ENCODE measurements at places on chromosomes 5 and 9.

DNA sequence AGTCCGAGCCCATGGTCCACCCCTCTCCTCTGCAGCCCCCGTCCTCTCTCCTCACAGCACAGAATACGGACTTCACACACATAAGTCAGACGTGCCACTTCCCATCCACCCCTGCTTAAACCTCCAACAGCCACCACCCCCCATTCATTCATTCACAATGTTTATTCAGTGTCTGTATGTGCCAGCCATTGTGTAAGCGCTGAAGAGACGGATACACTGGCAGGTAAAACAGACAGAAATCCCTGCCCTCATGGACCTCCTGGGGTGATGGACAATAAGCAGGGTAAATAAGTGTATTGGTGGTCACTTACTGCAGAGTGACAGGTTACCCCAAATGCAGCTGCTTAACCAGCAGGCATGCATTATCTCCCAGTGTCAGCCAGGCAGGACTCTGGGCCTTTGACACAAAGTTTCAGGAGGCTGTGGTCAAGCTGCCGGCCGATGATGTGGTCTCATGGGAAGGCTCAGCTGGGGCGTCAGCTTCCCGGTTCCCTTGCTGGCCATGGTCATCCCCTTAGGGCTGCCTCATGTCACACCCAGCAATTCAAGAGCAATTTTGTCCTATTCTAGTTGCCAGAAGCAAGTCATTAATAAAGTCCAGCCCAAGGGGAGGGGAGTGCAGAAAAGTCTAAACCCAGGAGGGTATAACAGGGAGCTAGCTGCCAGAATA, 1.8 kb upstream of the PAXX start:
- no peak for DNase-seq

GRCh38 chr5:172407241-172407691, 47.1 kb downstream of the SH3PXD2B start:
- DNase-seq: peak; percentile 25

- DNase-seq: no peak
These were observed 168.3 kb upstream of the RASA1 start for GRCh38 chr5:87099291-87099839.

DNA sequence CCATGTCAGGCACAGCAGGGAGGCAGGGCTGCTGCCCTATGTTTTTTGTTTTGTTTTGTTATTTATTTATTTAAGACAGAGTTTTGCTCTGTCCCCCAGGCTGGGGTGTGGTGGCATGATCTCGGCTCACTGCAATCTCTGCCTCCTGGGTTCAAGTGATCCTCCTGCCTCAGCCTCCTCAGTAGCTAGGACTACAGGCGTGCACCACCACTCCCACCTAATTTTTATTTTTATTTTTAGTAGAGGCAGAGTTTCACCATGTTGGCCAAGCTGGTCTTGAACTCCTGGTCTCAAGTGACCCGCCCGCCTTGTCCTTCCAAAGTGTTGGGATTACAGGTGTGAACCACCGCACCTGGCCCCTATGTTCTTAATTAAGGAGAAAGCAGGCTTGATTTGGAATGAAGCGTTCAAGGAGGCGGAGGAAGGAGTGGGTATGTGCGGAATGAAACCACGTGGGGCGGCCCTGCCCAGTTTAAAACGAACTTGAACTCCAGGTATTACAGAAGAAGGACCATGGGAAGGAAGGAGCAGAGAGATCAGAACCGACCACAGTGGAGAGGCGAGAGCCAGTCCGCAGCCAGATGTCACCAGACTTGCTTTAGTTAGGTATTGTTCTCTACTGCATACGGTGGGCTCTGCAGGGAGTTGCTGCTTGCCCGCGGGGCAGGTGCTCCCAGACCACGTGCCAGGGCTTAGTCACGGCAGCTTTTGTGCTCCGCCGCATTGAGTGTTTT, 34.9 kb upstream of the EPB41L4B start:
- no peak for DNase-seq

DNA sequence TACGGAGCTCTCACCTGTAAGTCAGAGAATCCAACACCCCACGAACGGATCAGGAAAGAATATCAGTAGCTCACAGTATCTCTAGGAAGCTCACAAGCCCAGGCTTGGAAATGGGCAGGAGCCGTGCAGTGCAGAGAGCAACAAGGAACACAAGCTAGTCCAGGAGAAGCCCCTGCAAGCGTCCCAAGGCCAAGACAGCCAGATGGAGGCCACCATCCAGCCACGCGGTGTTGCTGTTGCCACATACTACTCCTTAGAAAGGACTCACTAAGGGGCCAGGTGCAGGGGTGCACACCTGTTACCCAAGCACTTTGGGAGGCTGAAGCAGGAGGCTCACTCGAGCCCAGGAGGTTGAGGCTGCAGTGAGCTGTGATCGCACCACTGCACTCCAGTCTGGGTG, 15.4 kb upstream of the VAV2 start:
- no peak for DNase-seq

GRCh38 chr9:135508211-135508820, 7.8 kb downstream of the MRPS2 start:
- DNase-seq: no peak

GRCh38 chr5:26227245-26227644, 811.1 kb downstream of the CDH9 start:
- DNase-seq: no peak

DNA sequence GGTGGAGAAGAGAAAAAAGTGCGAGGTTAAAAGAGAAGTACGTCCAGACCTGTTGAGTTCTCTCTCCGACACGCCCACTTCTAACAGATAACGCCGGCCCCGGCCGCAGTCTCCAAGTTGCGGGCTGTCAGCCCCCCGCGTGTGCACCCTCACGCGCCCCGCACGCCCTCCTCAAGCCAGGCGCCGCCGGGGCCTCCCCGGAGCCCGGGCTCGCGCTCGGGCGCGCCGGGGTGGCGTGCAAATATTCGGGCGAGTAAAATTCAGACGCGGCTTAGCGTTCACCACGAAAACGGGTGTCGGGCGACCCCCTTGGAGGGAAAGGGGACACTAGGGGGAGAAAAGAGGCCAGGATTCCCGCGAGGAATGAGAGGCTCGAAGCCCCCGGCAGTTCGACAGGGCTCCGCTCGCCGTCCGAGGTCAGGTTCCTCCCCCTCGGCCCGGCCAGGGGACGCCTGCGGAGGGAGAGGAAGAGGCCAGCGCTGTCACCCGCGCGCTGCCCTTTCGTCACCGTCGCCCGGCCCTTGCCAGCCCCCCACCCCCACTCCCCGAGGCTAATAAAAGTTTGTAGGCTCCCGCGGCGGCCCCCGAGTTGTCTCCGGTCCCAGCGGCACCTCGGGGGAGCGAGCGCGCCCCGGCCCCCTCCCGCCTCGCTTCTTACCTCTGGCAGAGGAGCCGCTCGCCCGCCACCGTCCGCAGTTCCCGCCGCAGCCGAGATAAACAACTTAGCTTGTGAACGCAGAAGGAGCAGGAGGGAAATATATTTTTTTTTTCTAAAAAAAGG, 743 bp downstream of the NR3C1 start:
- peak; percentile 78 for DNase-seq

GRCh38 chr5:77920359-77921058, 144.4 kb upstream of the TBCA start:
- DNase-seq: no peak

DNA sequence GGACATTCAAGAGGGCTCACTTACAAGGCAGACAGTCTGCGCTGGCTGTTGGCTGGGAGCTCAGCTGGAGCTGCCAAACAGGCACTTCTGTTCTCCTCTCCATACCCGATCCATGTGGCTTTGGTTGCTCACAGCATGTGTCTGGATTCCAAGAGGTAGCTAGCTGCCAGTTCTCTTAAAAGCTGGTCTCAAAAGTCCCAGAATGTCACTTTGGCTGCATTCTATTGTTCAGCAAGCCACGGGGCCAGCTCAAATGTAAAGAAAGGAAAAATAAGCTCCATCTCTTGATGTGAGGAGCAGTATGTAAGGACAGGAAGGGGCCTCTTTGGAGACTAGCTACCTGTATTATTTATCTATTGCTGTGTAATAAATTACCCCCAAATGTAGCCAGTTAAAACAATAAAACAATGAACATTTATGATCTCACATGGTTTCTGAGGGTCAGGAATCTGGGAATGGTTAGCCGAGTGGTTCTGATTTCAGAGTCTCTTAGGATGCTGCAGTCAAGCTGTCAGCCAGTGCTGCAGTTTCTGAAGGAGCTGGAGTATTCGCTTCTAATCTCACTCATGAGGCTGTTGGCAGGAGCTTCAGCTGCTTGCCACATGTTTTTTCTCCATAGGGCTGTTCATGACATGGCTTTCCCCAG, 112.7 kb upstream of the CLINT1 start:
- peak; percentile 26 for DNase-seq

- no peak for DNase-seq
These were observed 1.0 kb upstream of the F2R start for GRCh38 chr5:76714751-76715485.

- no peak for DNase-seq
These were observed 450.8 kb upstream of the TLE4 start for GRCh38 chr9:79120941-79121340.

GRCh38 chr5:42718591-42718990, 38.0 kb upstream of the CCDC152 start:
- no peak for DNase-seq

- no peak for DNase-seq
These were observed 9.5 kb downstream of the TOR4A start for GRCh38 chr9:137286975-137287383.

- DNase-seq: no peak
These were observed 10.7 kb downstream of the HAPLN1 start for GRCh38 chr5:83709973-83710372.

DNA sequence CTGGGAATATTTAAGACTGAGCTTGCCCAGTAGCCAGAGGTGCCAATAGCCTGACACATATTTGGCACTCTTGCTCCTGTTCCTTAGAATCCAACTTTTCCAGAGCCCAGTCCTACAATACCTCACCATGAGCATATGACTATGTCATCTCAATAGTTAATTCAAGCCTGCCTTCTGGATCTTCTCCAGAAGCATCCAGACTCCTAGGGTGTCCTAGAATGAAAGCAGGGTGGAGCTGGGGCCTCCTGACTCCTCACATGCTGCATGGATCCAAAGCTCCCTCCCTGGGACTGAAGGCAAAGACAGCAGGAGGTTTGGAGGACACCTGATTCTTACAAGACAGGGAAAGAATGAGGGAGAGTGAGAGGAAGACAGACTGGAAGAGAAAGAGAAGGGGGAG, 37.9 kb downstream of the SH3TC2 start:
- DNase-seq: no peak

- DNase-seq: peak; percentile 5
These were observed 55.6 kb upstream of the LMX1B start for GRCh38 chr9:126558051-126558665.

DNA sequence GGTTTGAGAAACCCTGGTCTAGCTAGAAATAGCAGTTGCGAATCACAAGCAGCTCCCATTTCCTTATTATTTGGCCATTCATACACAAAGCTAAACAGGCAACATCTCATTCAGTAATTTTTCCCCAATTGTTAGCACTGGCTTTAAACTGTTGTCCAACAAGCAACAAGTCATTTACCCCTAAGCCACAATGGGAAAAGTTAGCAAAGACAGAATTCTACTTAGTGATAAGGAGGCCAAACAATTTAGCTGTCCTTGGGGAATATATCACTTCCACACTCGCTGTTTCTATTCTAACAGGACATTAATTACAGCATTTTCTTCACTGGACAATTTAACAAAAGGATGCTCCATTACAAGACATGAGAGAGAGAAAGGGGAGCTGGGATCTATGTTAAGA, 2.8 kb downstream of the MYO10 start:
- no peak for DNase-seq

GRCh38 chr5:127916885-127917573, 166.5 kb upstream of the SLC12A2 start:
- DNase-seq: no peak

GRCh38 chr5:142797420-142797819, 27.2 kb downstream of the ARHGAP26 start:
- DNase-seq: no peak

- DNase-seq: no peak
These were observed 121.1 kb upstream of the GHR start for GRCh38 chr5:42302186-42302585.

GRCh38 chr9:134642385-134643181, 980 bp downstream of the COL5A1 start:
- no peak for DNase-seq

GRCh38 chr5:43712081-43712480, 109.1 kb downstream of the NNT start:
- no peak for DNase-seq

DNA sequence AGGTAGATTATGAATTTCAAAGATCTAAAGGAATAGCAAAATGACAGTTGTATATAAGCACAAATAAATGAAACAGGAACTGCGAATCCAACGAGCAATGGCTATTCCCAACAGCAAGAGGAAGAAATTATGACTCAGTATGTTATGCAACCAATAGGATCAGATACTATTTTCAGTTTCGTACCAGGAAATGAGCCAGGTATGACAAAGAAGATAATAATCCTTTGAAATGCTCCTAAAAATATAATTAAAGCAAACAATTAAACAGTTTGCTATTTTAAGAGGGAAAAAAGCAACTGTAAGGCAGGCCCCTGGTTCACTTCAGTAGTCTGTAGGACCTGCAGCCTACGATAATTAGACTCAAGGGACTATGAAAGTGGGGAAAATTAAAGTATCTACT, 58.9 kb downstream of the AUH start:
- DNase-seq: no peak

DNA sequence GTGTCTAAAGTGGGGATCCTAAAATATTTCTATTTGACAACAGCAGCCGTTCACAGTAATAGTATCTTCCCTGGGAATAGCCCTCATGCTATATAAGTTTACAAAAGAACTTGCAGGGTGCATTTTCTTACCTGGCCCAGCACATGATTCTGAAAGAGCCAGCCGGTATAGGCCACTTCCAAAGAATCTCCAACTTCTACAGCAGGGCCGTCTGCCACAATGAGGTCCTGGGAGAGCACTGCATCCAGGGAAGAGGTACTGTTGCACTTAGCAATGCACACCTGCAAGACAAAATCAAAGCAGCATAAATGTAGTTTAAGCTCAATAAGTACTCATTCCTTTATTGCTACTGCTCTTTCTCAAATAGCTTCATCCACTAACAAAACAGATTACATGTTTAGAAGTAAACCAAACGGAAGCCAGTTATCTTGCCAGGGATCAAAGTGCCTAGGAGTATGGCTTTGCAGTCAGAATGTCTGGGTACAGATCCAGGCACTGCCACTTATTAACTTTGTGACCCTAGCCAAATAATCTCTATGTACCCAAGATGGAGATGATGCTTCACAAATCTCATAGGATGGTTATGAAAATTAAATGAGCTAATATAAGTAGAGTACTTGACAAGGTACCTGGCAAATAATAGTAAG, 21.3 kb downstream of the FKBP15 start:
- DNase-seq: no peak

- no peak for DNase-seq
These were observed 403.2 kb upstream of the PTGER4 start for GRCh38 chr5:40276426-40277102.

GRCh38 chr5:29263915-29264351, 1929.6 kb upstream of the CDH6 start:
- DNase-seq: no peak

GRCh38 chr5:42614509-42614908, 142.1 kb upstream of the CCDC152 start:
- DNase-seq: no peak

GRCh38 chr5:10896016-10896415, 135.0 kb upstream of the DAP start:
- DNase-seq: no peak

All from C1 segment of cervical spinal cord (tissue), 14 donors.